Bone marrow (tissue), 2 donors: ENCODE measurements at places on chromosomes 3 and 15.

DNA sequence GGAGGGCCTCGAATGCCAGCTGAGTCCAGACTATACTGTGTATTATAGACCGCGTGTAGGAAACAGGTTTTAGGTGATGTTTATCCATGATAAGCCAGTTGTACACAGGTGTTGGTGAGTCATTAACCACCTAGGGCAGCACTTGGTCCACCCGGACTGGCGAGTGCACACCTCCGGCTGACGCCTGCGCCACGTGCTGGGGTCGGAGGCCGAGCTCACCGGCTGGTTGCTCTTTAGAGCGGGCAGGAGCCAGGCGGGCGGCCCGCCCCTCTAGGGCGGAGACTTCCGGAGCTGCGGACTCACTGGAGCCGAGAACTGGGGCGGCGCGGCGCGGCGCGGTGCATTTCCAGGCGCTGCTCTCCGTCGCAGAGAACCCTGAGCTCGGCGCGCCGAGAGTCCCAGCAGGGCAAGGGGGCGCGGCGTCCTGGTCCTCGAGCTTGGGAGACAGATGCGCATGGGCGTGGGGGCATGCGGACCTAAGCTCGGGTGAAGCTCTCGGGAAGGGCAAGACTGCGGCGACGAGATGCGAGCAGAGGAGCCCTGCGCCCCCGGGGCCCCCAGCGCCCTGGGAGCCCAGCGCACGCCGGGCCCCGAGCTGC lies at the start of gene ESYT3:
TSS of gene ESYT3 (plus strand) at position 341 of the 599 bp plus-strand sequence. CDS start at position 524, 183 bp downstream.
- no peak for DNase-seq

DNA sequence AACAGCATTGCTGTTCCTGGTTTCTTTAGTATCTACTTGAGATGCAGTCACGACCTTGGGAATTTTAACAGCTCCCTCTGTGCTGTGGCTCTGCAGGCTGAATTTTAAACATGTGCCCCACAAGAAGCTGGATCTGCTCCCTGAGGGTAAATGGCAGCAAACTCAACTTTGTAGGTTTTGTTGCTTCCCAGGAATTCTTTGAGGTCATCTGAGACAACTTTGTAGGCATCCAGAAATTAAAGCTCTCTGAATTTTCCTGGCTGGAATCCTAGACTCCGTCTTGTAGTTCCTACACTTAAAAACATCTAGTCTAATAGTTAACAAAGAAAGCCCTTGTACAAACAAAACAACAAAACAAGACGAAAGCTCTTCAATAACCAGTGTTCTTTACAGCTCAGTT lies 366.3 kb downstream of the FEZF2 start:
- no peak for DNase-seq

DNA sequence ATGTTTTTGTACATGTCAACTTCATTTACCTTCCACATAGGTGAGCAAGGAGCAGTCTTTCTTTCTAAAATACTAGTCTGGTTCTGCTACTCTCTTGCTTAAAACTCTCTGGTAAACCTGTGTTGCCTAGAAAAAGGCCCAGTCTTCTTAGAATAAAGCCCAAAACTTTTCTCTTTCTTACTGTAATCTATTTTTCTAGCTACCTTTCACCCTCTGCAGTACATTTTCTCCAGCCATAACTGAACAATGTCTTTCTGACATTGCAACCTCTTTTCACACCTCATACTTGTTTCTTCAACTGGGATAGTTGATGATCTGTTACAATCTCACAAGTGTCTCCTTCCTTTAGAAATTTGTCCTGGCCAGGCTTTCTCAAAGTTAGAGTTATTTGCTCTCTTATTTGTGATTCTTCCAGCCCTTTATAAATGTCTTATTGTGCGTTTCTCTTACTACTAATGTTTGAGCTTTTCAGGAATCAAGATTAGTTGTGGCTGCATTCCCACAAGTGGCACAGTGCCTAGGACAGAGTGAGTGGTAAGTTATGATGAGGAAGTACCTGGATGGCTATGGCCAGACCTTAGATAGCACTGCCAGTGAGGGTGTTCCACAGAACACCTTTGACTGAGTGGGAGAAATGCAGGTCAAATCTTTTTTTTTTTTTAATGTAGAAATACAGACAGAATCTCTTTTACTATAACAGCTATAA lies 313.4 kb upstream of the SATB1 start:
- no peak for DNase-seq

- peak; percentile 78 for DNase-seq
Measured at GRCh38 chr3:45596290-45596791, 1.8 kb downstream of the LIMD1 start.

GRCh38 chr3:182908471-182908870 lies 71.9 kb downstream of the DCUN1D1 start:
- DNase-seq, result no peak

GRCh38 chr15:54559405-54560069 lies 581.3 kb downstream of the UNC13C start:
- DNase-seq, result peak; percentile 23

- no peak for DNase-seq
Measured at GRCh38 chr15:77335298-77335697, 84.6 kb downstream of the PEAK1 start.

GRCh38 chr15:31306426-31307269 lies 20.0 kb upstream of the KLF13 start:
- no peak for DNase-seq

DNA sequence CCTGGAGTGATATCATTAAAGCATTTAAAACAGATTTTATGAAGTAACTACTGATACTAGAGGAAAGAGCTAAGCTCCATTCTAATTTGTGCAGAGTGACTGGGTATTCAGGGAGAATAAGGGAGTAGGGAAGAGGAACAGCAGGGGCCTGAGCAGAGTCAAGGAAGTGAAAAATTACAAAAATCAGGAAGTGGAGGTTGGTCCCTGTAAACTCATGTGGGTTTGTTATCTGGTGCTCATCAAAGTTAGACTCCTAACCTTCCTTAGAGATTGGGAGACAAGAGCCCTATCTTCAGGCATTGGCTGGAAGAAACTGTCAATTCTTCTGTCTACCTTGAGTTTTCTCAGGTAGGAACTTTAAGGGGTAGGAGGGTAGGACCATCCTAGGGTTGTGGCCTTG lies 82.5 kb downstream of the NEK11 start:
- no peak for DNase-seq

GRCh38 chr3:14265246-14265962 lies 86.8 kb downstream of the LSM3 start:
- DNase-seq, result no peak

- DNase-seq, result no peak
Measured at GRCh38 chr3:14117468-14118399, 6.9 kb downstream of the CHCHD4 start.

- no peak for DNase-seq
Measured at GRCh38 chr3:54999159-54999558, 71.3 kb upstream of the LRTM1 start.

DNA sequence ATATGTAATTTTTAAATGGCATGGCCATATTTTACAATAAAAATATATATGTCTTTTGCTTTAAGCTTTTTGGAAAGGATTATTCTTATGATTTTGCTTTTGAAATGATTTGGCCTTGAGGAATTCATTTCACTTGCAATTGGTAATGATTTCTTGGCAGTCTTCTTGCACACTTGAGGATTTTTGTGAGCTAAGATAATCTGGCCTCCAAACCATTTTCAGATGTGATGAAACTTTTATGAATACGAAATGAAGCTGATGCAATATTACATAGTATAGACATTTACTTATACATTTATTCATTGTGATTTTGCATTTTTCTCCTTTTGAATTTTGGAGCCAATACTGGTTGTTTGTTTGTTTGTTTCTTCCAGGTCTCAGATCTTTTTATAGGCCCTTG lies 6.4 kb upstream of the SH2D7 start:
- no peak for DNase-seq

GRCh38 chr15:100097342-100098127 lies 244.2 kb downstream of the ADAMTS17 start:
- DNase-seq, result no peak

DNA sequence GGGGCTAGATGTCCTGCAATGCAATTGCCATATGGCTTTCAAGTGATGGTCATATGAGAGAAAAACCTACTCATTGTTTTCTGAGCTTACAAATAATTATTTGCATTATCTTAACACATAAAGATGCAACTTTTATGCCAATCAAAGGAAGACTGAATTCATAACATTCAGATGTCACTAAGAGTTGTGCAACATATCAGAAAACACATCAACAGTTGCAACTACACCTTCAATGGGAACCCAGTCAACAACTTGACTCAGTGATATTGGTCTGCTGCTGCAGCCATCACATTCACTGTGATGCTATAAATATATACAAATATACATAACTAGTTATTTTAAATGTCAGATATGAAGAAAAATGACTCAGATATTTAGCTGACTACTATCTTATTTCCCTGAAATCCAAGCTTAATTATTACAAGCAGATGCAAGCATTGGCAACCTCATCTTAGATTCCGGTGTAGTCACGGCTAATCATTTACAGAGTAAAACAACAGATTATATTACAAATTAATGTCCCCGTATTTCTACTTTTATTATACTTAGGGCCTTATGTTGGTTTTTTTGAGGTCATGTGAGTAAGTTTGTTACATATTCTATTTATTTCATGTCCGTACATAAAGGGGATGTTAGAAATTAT lies 23.7 kb downstream of the CNTN3 start:
- DNase-seq, result no peak

DNA sequence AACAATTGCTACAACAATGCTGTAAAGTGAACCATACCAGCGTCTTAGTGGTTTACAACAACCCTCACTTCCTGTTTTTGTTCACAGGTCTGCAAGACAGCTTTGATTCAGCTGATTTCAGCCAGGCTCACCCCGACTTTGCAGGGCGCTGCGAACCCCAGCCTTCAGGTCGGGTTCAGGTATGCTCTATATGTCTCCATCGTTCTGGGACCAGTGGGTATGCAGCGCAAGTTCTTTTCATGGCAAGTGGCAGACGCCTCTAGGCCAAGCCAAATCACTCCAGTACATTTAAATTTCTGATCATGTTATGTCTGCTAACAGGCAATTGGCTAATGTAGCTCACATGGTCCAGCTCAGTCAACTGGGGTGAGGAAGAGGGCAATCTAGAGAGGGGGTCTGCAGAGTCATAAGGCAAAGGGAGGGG lies 52.4 kb upstream of the RGMA start:
- no peak for DNase-seq

- no peak for DNase-seq
Measured at GRCh38 chr3:152307829-152308474, 39.2 kb downstream of the MBNL1 start.

- no peak for DNase-seq
Measured at GRCh38 chr3:46860017-46860809, 3.0 kb downstream of the MYL3 start.

GRCh38 chr15:66424963-66425612 lies 38.4 kb downstream of the MAP2K1 start:
- no peak for DNase-seq

GRCh38 chr3:171320750-171321558 lies 139.3 kb downstream of the TNIK start:
- DNase-seq, result no peak

DNA sequence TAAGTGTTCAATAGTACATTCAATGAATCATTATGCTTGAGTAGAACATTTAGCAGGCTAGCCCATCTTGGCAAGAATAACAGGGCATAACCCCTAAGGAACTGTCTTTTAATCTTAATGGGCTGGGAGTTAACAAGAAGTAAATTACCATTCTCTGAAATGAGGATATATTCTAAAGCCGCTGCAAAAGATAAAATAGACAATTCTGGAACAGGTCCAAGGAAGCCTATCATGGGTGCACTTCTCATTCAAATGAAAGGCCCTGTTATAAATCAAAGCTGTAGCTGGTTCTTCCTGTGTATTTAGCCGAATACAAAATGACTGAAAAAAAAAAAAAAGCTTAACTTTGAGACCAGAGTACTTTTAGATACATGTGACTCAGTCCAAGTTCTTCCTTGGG lies 15.6 kb downstream of the MTHFS start:
- no peak for DNase-seq

DNA sequence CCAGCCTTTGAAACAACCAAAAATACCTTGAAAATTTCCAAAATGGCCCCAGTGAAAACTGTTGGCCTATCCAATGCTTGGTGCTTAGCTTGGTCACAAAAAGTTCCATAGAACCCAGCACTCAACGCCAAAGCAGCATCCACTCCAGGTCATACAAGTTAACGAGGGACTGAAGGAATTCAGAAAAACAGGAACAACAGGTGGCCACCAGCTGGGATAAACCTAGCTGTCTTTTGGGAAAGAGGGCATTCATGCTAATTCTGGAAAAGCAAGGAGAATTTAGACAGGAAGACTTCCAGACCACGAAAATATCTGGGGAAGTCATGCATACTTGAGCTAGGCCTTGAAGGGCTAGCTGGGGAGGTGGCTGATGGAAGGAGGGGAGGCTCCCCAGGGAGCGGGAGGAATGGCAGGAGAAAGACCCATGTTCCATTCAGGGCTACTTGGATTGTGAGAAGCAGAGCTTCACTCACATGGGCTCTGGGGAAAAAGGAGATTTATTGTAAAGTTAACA lies 28.6 kb downstream of the COLQ start:
- no peak for DNase-seq

GRCh38 chr15:48451736-48452135 lies 120.5 kb downstream of the DUT start:
- DNase-seq, result no peak
